ENCODE measurements at places on chromosomes 5 and 9.
A peak's percentile ranks its signal among the peaks of the same experiment; 100 is the strongest.

GRCh38 chr9:84296146-84296843 lies 44.3 kb downstream of the SLC28A3 start:
- DNase-seq: no peak

- no peak for DNase-seq
These were observed 96.8 kb downstream of the CAMK4 start for GRCh38 chr5:111320953-111321352.

DNA sequence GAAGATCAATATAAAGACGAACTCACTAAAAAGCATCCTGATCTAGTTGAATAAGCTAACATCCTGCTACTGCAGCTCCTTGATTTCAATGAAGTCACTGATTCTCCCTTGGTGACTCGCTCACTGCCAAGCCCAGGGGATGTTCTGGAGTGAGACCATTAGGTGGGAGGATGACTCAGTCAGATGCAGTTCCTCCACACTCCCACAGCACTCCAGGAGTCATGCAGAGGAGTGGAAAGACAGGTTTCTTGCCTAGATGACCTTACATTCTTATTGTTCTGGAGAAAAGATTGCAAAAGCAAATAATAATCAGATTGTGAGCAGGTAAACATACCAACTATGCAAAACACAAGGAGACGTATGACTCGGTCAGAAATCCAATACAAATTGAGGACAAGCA lies 15.3 kb downstream of the GCNT4 start:
- no peak for DNase-seq

GRCh38 chr9:114416906-114417305 lies 29.1 kb upstream of the AKNA start:
- DNase-seq: no peak

GRCh38 chr9:26043431-26043830 lies 365.2 kb upstream of the TUSC1 start:
- DNase-seq: no peak

- DNase-seq: no peak
These were observed 130.9 kb upstream of the CHD1 start for GRCh38 chr5:99059685-99060084.

- DNase-seq: no peak
These were observed 2.6 kb downstream of the LURAP1L start for GRCh38 chr9:12777121-12778022.

DNA sequence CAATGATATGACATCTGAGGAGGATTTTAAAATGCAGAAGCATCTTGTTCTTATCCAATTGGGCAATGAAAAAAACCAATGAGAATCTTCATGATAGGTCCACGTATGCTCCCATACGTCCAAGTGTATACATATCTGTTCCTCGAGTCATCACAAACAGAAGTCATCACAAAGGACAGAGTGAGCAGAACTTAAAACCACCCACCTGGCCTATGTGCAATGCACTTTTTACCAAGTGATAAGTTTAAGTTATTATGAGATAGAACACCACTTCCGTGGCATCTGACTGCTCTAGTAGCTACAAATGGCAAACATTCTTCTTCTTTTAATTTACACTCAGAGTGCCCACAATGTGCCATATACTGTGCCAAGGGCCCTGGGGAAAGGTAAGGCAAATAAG lies 82.4 kb downstream of the PPP2R2B start:
- DNase-seq: no peak

GRCh38 chr5:106269252-106269843 lies 1401.4 kb downstream of the EFNA5 start:
- no peak for DNase-seq

DNA sequence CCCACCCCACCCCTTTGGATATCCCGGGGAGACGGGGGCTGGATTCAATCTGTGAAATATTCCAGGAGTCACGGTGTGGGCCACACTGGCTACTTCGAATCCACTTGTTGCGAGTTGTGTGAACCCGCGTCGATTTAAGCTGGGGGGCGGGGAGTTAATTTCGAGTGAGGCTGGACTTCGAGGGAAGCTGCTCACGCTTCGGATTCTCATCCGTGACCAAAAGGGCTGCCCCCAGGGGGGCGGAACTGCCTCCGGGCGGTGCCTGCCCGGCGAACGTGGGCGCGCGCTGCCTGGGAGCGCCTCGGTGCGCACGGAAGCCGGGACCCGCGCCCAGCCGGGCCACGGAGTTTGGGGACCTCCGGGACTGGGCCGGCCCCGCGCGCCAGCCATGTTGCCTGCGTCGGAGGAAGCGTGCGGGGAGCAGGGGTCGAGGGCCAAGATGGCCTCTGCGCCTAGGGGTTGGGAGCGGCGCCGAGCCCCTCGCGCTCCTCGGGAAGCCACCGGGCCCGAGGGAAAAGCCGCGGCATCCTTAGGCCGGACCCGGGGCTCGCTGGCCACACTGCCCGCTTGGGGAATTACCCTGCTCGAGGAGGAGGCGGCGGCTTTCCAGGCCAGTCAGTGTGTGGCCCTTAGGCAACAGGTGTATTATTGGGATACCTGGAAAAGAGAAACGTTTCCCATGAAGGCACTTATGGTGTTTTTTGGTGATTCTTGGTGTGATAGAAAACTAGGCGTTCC lies 975 bp downstream of the OCLN start:
- peak; percentile 17 for DNase-seq

DNA sequence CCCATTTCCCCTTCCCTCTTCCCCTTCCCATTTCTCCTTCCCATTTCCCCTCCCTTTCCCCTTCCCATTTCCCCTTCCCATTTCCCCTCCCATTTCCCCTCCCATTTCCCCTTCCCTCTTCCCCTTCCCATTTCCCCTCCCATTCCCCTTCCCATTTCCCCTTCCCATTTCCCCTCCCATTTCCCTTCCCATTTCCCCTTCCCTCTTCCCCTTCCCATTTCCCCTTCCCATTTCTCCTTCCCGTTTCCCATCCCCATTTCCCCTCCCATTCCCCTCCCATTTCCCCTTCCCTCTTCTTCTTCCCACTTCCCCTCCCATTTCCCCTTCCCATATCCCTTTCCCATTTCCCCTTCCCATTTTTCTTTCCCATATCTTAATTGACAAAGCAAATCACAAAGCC lies 109.0 kb downstream of the OLFM1 start:
- DNase-seq: no peak

DNA sequence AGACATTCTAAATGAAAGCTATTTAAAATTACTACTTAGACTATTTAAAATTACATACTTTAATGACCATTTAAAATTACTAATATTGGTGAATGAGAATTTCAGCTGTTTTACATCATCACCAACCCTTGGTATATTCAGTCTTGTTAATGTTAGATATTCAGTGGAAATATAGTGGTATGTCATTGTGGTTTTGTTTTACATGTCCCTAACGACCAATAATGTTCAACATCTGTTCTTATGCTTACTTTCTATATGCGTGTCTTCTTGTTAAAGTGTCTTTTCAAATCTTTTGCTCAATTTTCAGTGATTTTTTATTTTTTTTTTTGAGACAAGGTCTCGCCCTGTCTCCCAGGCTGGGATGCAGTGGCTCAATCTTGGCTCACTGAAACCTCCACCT lies 279.3 kb upstream of the TARS1 start:
- DNase-seq: no peak

- peak; percentile 81 for DNase-seq
These were observed 51.5 kb upstream of the UBAC1 start for GRCh38 chr9:136012651-136013050.

DNA sequence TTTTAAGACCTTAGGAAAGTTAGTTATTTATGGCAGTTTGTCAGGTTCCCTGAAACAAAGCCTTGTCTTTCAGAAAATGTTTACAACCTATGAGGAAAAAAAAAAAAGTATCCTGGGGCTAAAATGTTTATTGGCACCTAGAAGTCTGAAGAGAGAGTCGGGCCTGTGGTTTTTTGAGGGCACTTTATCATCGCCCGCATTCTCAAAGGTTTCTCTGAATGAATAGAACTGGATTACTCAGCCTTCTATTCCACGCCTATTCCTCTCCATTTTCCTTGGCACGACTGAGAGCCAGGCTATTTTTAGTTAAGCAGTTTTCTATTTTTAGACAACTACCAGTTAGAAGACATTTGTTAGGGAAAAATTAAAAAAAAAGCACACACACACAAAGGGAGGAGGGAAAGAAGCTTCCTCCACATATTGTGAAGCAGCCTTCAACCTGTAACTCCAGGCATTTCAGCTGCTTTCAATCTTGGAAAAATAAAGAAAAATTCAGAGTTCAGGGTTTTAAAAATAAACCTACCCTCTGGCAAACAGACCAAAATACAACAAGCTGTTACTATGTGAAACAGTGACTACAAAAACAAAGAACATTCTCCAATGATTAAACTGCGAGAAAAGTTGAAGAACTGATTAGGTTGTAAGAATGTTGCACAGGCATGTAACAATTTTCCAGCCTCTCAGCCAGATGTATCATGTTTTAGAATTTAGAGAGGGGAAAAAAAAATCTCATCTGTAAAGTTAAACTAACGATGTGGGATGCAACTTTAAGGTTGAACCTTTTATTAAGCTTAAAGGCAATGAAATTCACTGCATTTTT lies 97.0 kb downstream of the MEF2C start:
- DNase-seq: no peak

- DNase-seq: no peak
These were observed 43.3 kb downstream of the RPS23 start for GRCh38 chr5:82234885-82235284.
